ENCODE measurements at places on chromosomes 6 and 20.
A peak's percentile ranks its signal among the peaks of the same experiment; 100 is the strongest.

- DNase-seq = no peak
These were observed 12.8 kb downstream of the ULBP3 start for GRCh38 chr6:150056156-150056555.

- DNase-seq = no peak
These were observed 41.8 kb downstream of the XRN2 start for GRCh38 chr20:21344961-21345360.

DNA sequence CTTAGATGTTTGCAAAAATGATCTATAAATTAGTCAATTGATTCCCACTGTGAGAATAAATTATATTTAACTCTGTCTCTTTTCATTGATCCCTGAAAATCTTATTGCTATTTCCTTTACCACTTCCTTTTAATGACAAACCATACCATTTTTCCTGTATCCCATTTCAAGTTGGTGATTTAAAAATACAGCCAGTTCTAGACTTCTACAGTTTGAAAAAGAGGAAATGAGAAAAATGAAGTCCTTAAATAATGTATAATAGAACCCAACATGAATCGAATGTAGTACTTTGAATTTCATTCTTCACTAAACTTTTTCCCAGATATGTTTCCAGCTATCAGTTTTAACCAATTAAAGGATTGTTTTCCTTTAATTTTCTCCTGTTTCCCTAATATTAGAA is 29.5 kb upstream of the SDHAF4 start:
- no peak for DNase-seq

- DNase-seq = no peak
These were observed 406.5 kb upstream of the CHD6 start for GRCh38 chr20:42024653-42025052.

DNA sequence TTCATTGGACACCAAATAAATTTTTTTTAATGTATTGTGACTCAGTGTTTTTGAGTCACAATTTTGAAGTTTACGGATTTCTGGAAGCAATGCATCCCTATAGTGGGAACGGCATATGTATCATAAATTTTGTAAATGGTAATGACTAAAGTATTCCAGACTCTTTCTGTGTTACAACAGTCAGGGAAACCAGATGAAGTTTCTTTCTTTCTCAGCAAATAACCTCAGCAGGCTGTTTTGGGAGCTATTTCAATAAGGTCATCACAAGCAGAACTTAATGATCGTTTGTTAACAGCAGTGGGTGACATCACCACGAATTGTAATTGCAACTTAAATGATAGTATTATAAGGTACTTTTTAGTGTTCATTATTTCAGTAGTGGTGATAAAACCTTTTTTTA is 52.0 kb downstream of the HIVEP1 start:
- no peak for DNase-seq

DNA sequence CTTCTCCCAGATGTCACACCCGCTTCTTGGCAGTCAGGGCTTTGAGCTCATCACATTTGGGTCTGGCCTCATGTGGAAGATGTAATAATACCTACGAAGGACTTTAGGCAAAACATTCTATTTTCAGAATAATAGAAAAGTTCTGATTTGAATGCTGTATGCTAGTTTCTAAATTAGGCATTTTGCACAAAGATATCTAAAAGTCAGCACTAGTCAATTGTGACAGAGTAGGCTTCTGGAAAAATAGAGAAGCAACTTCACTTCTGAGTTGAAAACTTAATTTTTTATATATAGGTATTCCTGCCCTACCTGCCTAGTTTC is 38.3 kb upstream of the CD2AP start:
- no peak for DNase-seq

GRCh38 chr6:15368186-15368585 is 122.3 kb downstream of the JARID2 start:
- DNase-seq = no peak

DNA sequence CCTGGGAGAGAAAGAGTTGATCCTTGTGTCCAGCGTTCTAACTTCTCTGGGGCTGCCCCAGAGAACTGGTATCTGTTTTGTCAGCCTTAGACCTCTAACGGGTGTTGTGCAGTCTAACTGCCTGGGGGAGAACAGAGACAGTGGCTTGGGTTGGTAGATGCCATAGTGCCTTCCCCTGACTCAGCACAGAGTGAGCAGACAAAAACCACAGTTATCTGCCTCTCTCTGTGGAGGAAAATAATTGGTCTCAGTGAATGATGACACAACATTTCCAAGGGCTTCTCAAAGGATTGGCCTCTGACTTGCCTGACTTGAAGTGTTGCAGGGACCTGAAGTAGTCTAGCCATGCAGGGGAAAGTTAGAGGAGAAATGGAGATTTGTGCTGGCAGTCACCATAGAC is 226.2 kb upstream of the MAN1A1 start:
- no peak for DNase-seq

GRCh38 chr6:41336824-41337223 is 1.4 kb downstream of the NCR2 start:
- DNase-seq = no peak

GRCh38 chr6:117536317-117536716 is 53.8 kb downstream of the DCBLD1 start:
- no peak for DNase-seq

DNA sequence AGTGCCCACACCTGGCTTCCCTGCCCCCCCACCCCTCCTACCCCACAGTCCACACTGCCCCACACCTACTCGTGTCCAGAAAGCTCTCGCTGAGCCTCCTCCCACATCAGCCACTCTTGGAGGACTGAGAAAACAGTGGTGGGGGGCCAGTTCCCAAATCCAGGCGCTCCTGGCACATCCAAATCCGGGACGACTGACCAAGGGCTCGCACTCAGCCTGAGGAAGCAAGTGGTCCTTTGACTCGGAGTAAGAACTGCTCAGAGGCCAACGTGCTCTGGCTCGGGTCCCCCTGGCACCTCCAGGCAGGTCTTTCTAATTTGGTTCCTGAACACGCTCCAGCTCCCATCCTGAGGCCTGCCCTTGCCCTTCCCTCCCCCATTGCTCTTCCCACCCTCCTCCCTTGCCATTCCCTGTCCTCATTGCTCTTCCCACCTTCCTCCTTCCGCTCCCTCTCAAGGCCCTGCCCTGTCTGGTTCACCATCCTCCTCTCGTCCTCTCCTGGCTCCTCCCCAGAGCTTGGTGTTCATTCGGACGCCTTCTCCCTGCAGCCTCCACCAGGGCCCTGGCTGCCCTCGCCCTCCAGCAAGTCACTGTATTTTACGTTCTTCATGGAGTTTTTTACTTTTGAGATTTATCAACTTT is 83.6 kb downstream of the THBS2 start:
- no peak for DNase-seq

GRCh38 chr6:11852061-11852651 is 73.6 kb upstream of the ADTRP start:
- no peak for DNase-seq

GRCh38 chr6:78253618-78254017 is 600.8 kb downstream of the MEI4 start:
- no peak for DNase-seq

GRCh38 chr6:161951126-161951525 is 677.3 kb upstream of the AGPAT4 start:
- no peak for DNase-seq

DNA sequence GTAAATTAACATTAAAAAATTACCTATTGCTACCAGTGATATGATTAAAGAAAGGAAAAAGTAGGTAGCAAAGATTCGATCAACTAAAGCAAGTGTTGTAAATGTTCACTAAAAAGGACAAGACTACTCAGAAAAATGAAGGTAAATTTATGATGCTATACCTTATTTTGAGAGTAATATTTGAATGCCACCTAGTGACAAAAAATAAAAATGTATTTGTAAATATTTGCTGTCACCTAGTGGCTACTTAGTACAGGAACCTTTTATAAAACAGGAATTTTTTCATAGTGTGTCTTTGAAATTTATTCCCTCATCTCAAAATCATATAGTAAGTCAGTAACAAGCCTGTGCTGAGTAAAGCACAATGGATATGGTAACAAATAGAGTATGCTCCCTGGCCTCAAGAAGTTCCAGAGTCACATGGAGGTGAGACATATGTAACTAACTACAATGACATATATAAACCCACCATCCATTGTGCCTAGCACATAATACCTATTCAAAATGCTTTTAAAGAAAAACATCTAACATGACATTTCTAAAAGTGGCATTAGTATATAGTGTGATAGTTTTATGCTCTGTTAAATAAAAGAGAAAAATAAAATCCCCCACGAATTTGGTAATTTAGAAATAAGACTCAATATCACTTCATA is 193.1 kb upstream of the SIM1 start:
- peak; percentile 51 for DNase-seq

- DNase-seq = no peak
These were observed 42.2 kb upstream of the DSE start for GRCh38 chr6:116328528-116328903.

GRCh38 chr6:37934276-37934675 is 114.7 kb downstream of the ZFAND3 start:
- DNase-seq = no peak

DNA sequence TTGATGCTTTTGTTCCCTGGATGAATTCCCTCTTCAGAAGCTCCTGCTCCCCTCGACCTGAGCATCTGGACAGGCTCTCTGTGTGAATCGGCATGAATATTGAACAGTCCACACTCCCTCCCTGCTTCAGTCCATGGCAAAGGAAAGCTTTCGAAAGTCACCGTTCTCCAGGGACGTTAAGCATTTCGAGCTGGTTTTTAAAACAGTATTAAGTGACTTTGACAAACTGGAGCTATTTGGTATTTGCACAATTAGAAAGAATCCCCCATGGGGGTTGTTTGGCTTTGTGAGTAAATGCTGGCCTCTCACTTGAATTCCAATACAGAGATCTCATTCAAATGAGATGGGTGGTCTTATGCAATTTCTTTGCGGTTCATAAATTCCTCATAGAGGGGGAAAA is 85.3 kb upstream of the TIAM2 start:
- DNase-seq = no peak

DNA sequence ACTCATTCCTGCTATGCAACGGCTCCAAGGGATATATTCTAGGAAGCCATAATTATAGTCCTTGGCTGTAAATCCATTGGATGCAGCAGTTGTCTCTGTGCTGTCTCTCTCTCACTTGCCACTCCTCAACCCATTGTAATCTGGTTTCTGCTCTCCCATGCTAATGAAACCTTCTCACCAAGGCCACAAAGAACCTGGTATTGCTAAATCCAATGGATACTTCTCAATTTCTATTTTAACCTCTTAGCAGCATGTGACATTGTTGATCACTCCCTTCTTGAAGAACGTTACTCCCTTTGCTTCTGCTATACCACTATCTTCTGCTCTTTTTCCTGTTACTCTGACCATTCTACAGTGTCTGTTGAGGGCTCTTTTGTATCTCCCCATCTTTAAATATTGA is 39.8 kb upstream of the GCLC start:
- no peak for DNase-seq

DNA sequence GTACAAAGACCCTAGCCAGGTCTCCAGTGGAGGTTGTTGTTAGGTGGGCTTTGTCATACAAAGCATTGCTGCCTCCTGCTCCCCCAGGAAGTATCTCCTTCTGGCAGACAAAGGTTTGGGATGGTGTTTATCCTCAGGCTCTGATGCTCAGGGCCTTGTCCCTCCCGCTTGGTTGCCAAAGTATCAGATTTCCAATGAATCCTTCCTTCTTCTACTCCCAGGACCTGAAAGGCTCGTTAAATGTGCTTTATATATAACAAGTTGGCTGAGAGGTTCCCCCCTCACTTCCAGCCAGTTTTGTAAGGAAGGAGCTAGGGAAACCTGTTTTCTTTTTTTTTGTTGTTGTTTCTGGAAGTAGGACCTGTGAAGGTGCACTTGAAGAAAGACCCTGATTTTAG is 14.4 kb downstream of the PTK7 start:
- no peak for DNase-seq

GRCh38 chr6:19866173-19866984 is 29.2 kb downstream of the ID4 start:
- DNase-seq = no peak

DNA sequence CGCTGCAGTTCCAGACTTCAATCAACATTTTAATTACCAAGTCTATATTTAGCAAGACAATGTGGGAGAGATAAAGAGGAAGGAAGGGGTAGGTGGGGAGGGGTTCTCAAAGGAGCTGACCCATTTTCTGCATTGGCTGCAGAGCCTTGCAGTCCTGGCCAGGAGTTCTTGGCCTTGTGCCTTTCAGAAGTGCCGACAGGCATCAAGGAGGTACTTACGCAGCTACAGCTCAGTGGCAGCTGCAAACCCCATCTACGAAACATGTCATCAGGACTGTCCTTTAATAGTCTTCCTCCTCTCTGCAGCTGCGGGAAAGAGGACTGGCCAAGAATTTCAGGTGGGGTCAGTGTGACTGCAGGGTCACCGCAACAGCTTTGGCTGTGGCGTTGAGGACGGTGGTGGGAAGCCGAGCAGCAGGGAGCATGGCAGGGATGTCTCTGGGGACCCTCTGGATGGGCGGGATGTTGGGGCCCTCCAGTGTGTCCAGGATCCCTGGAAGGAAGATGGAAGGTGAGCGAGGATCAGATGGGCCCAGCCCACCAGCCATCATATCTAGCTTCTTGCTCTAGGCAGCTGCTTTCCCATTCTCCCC is 1.8 kb upstream of the LRRC73 start:
- no peak for DNase-seq

DNA sequence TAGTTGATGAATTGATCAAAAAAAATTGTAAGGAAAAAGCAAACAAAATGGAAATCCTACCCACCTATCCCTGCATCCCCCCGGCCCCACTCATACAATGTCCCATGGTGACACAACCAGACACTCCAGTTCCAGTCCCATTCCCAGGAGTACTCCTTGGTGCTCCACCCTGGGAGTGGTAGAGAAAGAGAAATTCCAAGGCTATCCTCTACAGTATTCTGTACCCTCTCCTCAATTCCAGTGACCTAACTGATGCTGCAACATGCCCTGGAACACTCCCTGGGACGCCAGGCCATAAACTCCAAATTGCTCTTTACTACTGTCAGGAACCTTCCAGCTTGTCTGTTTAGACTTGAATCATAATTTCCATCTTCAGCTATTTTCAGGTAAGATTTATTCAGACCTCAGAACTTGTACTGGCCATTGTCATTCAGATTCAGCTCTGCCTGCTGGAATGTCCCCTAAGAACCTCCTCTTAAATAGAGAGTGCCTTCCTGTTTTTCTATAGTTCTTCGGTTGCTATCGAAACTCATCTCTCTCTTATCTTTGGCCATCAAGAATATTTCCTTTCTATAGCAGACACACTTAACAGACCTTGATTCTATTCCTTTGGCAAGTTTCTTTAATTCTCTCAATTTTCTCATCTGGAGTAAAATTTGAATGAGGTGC is 8.7 kb downstream of the GPX6 start:
- DNase-seq = no peak

GRCh38 chr6:80245043-80245442 is 138.6 kb downstream of the BCKDHB start:
- DNase-seq = no peak

GRCh38 chr20:53222416-53222815 is 250.3 kb downstream of the TSHZ2 start:
- no peak for DNase-seq

DNA sequence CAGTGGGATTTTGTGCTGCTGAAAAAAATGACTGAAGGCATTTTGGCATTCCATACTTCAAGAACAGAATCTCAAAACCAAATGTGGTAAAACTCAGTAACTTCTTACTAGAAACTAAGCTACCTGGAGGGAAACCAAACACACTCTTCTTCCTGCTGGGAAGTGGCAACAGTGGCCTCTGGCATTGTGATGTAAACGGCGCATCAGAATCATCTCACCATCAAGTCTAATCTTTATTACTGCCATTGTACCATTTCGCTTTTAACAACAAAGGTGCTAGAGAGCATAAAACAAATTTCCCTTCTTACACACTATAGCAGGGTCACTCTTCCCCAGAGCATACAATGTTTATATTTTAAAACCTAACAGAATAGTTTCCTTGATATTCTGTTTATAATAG is 101.6 kb upstream of the CEP162 start:
- no peak for DNase-seq

GRCh38 chr6:131840441-131840840 is 32.6 kb downstream of the ENPP1 start:
- DNase-seq = no peak

Measured in SHP77 (cell line).